NCI-H187 treated with DMSO at 0.1 percent for 48 hours (cell line): ENCODE measurements at places on chromosomes 3 and 15.

DNA sequence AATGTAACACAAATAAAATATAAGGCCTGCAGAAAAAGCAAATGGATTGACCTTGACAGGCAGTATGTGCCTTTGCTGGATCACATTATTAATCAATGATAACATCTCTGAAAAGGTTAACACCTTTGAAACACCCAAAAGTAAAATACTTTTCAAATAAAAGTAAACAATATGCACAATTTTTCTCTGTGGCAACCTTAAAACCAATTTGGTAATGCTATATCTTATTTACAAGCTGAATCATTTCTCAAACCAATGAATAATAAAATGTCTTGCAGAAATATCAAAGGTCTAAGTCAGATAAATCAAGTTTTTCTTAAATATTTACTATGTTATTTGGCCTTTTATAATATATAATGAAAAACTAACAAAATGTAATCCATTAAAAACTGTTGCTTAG is 1018.7 kb downstream of the ROBO1 start:
- DNase-seq: no peak

DNA sequence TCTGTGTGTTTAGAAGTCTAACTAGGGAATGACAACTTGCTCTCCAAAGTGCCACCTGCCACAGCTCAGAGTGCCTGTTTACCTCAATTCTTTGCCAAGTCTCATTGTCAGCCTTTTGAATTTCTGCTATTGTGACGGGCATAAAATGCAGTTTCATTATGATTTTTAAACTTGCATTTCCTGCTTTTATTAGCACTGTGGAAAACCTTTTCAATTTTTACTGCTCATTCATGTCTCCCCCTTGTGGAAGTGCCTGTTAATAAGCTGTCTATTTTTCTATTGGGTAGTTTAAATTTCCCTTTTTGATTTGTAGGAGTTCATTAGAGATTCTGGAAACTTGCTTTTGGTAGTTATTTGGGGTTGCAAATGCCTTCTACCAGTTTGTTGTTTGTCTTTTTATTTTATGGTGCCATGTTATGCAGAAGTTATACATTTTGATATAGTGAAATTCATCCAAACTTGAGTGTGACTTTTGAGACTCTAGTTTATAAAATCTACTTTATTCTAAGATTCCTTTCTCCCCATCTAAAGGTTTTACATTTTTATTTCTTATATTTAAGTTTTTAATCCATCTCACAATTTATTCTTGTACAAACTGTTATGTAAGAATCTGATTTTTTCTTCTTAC is 53.9 kb upstream of the FRMD4B start:
- DNase-seq: no peak

GRCh38 chr3:152026033-152026556 is 152.7 kb downstream of the SUCNR1 start:
- DNase-seq: no peak

- DNase-seq: no peak
Measured at GRCh38 chr3:50390508-50391224, 31.3 kb upstream of the TMEM115 start.

DNA sequence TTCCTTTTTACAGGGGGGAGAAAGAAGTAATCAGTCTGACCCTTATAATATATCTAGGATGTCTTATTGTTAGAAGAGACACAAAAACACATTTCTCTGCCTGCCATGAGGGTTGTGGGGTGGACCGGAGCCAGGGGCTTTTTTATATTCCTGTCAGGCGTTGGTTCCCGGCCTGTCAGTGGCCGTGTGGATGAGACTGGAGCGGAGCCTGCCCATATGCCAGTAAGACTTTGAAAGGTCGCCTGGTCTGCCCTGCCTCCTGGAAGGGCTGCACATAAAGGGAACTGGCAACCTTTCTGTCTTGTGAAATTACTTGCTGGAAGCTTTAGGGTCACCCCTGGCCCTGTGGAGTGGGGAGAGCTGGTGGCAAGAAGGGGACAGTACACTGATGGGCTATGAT is 34.7 kb downstream of the MAP3K13 start:
- DNase-seq: no peak
